ENCODE measurements at places on chromosomes 6 and 20. TPM values are rescaled to one million over a fixed set of nuclear protein-coding genes. Genes with fewer than 3 reads are reported as not detected.

- DNase-seq, result no peak
These were observed 422.9 kb upstream of the CHD6 start for GRCh38 chr20:42041000-42041565.

- DNase-seq, result no peak
These were observed 44.4 kb downstream of the RNGTT start for GRCh38 chr6:88919032-88919431.

DNA sequence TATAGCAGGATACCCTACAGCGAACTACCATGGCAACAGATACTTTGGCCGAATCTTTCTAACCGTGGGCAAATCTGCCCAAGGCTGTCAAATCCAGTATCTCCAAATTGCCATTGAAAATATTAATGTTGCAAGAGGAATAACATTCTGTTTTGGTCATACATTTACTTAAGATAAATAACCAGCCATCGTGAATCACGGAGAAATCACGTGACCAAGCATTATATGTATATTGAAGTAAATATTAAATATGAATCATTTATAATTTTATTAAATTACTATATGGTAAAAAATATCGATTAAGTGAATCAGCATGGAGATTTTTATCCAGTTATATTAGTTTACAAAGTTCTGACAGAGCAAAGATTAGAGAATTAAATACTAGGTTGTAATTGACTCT, 714.6 kb upstream of the GJE1 start:
- no peak for DNase-seq

The LZTS3 gene
- 0.66 TPM for total RNA-seq

The MOG gene
- total RNA-seq, result not detected

DNA sequence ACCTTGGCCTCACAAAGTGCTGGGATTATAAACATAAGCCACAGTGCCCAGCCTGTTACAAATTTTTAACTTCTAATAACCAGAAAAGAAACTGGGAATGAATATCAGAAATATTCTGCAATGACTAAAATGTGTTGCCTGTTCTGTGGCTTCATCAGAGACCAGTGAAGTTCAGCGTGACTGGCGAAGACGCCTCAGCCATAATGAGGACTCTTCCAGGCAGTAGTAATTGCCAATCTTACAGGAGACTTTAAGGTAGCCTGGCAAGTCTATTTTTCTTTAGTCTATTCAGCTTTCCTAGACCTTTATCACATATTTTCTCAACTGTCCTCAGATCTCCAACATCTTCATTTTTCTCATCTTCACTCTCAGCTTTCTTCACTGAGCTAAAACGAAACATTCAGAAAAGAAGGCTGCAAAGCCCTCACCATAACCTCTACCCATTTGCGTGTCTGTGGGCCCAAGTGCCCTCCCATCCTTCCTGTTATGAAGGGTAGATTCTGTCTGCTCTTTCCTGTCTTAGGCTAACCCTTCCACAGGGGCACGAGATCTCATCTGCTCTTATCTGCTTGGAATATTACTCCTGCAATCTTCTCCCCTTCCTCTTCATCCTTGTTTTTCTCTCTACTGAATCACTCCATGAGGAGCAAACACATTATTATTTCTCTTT, 42.0 kb upstream of the OLIG3 start:
- DNase-seq, result peak; percentile 13

DNA sequence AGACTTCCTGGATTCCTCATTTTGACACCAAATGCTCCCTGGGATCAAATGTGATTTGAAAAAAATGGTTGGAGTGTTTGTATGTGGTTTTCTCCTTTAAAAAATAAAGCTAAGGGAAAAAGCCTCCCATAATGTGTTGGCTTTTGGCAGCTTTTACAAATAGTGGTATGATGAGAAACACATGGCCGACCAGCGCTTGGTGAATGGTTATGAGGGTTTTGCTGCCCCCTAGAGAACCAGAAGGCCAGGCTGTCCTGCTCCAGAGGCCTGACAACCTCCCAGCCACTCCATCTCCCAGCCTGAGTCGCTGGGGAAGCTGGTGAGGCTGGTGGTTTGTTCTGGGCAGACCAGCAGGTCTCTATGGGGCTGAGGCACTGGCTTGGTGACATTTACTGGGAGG, 69.3 kb downstream of the CLIC5 start:
- DNase-seq, result no peak

The LHFPL5 gene
- not detected for total RNA-seq

- no peak for DNase-seq
These were observed 251.2 kb downstream of the GJA1 start for GRCh38 chr6:121686611-121687023.

The ADAM33 gene
- not detected for total RNA-seq

The CST5 gene
- total RNA-seq, result not detected

The TDRD6 gene
- total RNA-seq, result not detected

DNA sequence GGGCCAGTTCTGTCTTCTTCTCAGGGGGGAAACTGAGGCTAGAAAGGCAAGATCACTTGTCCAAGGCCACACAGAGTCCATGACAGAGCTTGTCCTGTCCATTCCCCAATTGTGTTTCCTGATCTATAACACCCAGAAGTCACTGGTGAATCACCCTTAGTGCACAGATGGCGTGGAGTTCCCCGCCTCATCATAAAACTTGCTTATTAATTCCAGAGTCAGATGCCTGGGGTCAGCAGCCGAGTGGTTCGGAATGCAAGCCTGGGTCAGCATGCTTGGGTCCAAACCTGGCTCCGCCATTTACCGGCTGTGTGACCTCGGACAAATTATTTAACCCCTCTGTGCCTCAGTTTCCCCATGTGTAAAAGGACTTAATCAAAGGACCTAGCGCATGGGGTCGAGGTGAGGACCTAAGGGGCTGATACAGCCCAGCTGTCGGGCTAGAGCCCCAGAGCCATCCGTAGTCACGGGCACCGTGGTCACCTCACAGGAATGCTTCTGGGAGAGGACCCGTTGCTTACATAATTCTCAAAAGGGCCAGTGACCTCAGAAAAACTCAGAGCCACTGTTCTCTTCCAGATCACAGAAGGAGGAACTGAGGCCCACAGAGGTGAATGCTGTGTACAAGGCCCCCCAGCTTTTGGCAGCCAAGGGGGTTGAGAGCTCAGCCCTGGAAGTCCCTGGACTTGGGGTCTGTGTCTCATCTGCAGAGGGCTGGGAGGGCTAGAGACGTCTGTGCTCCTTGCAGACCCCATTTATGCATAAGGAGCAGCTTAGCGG, 1.4 kb upstream of the ZBP1 start:
- DNase-seq, result no peak

DNA sequence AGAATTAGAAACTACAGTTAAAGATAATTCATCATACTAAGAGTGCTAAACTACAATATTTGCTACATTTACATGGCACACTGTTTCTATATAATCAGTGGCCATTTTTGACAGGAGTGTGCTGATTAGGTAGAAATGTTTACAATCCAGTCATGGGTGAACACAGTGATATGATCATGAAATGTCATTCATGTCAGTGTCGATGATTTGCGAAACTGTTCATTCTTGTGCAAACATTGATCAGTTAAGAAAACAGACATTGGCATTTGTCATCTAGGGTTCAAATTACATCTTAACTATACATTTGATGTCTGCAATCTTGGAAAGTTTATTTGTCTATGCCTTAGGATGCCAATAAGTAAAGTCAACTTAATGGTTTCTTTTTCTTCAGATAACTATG, 474.9 kb downstream of the DOK5 start:
- DNase-seq, result no peak

DNA sequence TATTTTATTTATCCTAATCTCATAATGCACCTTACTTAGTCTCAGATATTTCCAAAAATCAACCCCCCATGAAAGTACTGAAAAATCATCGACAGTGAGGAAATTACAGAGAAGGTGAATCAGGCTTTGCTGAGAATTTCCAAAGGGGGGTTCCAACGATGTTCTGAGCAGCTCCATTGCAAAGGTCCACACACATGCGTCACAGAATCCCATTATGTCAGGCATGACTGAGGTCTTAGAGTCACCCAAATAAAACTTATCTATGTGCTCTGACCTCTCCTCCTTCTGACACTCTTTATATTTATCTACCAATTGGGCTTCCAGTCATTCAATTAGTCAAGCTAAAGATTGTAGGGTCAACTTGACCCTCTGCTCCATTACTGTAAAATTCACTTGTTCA, 12.7 kb upstream of the LRRN4 start:
- DNase-seq, result no peak

The FLRT3 gene
- total RNA-seq, result not detected

The PFDN4 gene
- total RNA-seq, result 55.1 TPM

- DNase-seq, result no peak
These were observed 30.9 kb upstream of the TUBB2A start for GRCh38 chr6:3188262-3188661.

DNA sequence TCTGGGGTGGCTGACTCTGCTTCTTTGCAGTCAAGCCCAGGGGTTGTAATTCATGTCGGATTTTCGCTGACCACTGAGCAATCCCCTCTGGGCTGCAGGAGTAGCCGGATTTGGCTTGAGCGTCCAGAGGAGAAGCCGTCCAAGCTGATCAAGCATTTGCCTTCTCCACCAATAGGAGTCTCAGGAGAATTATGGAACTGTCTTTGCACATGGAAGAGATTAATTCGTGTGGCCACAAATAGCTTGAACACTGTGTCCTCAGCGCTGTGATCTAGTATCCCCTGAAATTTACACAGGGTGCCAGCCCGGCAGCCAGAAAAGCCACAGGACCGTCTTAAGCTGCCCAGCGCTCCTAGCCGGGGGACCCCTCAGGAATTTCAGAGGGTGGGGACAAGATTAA, 37.1 kb downstream of the EYA2 start:
- DNase-seq, result no peak

DNA sequence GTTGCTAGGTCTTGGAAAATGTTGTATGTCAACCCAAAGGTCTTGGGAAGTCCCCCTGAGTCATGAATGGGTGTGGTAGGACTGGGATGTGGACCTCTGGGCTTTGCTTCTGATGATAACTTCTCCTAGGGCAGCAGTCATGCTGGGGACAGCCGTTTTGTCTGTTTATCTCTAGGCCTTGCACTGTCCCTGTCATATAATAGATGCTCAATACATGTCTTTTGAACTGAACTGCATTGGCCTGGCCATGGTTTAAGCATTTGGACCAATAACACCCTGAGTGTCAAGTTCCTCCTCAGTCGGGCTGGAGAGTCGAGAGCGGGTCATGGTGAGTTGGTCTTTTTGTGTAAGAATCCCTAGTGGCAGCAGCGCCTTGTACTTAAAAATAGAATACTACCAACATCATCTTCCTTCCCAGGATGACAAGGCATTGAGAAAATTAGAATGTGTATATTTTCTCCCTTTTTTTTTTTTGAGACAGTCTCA, 43.1 kb downstream of the E2F3 start:
- DNase-seq, result no peak

DNA sequence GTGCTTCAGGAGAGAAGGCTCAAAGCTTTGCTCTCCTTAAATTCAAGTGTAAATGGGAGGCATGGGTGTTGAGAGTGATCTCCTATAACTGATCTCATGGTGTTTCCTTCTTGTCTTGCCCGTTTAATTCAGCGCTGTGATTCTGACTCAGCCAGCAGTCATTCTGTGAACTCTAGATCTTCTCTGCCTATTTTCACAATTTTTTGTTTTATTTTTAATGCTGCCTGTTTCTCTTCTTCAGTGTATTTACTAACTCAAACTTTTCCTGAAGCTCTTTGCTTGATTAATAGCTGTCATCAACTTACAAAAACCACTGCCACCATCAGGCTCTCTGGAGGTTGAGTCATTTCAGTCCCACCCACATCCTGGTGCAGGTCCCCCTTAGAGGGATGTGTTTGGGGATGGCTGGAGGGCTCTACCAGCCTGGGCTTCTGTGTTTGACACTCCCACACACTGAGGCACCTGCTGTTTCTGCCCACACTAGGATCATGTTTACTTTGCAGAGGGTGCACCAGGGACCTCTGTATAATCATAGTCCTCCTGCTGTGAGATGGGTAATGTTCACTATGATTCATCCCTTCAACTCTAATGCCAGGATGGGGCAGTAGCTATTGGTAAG, 94.0 kb downstream of the SHLD1 start:
- DNase-seq, result peak; percentile 64

The FAM83D gene
- total RNA-seq, result 15.4 TPM

- no peak for DNase-seq
These were observed 13.0 kb upstream of the TSHZ2 start for GRCh38 chr20:52959125-52959524.

DNA sequence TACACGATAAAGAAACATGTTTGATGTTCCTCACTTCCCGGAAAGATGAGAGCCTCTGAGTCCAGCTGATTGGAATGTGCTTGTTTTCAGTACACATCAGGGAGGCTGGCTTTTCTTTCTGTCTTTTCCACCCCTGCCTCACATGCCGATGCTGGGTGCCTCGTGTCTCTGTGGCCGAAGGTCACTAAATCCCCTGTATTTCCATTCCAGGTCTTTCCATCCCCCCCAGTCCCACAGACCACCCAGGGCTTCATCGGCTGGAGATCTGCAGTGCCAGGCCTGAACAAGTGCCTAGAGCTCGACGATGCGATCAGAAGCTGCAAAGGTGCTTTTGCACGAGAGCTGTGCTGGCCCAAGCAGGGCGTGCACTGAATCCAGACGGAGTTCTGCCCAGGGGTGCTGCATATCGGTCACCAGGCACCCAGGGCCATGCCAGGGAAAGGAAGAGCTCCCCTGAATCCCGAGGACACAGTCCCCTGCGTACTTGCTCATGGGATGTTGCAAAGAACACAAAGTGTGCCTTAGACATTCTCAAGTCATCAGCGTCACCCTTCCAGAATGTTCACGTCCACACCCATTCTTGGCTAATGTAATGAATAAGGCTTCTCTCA, 67.9 kb downstream of the ANKRD60 start:
- DNase-seq, result no peak

- no peak for DNase-seq
These were observed 99.1 kb upstream of the KCNQ5 start for GRCh38 chr6:72522735-72523141.

The PTPN1 gene
- 94.6 TPM for total RNA-seq

The IL20RA gene
- total RNA-seq, result not detected

- DNase-seq, result no peak
These were observed 113.4 kb downstream of the EYA2 start for GRCh38 chr20:47007826-47008655.

DNA sequence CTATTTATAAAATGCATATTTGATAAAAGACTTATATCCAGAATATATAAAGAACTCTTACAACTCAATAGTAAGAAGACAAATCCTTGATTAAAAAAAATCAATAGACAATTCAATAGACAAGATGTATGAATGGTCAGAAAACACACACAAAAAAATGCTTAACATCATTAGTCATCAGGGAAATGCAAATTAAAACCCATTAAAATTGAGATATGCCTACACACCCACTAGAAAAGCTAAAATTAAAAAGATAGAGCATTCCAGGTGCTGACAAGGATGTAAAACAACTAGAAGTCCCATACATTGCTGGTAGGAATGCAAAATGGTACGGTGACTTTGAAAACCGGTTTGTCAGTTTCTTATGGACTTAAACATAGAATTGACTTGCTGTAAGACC, 127.1 kb downstream of the TFAP2B start:
- DNase-seq, result no peak

The UBR2 gene
- 28.6 TPM for total RNA-seq

- DNase-seq, result no peak
These were observed 129.8 kb downstream of the FLRT3 start for GRCh38 chr20:14207591-14207990.

All from activated T-helper 2 cell treated with anti-CD3 and anti-CD28 coated beads, Interferon-gamma antibody, Interleukin-2, Interleukin-4, amounts not matched to agents 10 μg/mL and 5 μg/mL and 100 μg/mL, durations not matched to agents 14 hours and 24 hours and 36 hours (primary cell).